CD8-positive, alpha-beta T cell (primary cell): ENCODE measurements at places on chromosomes 6 and 20.

DNA sequence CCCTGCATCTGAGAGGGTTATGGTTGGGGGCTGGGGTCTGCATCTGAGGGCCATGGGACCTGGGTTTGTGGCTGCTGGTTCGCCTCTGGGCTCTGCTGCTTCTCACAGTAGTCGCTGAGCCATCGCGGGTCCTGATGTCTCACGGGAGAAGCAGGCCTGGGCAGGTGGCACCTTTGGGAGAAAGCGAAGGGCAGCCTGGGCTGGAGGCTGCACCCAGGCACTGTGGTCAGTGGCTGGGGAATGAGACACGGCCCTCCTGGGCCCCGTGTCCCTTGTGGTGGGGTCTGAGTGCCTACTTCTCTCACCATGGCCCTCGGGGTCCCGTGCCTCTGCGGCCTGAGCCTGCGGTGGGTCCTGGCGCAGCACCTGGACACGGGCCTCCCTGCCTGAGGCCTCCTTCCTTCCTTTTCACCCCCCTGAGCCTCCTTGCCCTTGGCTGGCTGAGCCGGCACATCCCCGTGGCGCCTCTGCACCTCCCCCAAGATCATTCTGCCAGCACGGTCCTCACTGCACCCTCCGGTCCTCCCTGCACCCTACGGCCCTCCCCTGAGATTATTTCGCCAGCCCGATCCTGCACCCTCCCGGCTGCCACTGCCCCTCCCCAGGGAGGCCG lies 206.0 kb downstream of the ERMARD start:
- DNase-seq, result no peak

GRCh38 chr20:3486850-3487249 lies 16.0 kb downstream of the ATRN start:
- DNase-seq, result no peak

GRCh38 chr6:124099520-124099919 lies 295.9 kb downstream of the NKAIN2 start:
- DNase-seq, result no peak

DNA sequence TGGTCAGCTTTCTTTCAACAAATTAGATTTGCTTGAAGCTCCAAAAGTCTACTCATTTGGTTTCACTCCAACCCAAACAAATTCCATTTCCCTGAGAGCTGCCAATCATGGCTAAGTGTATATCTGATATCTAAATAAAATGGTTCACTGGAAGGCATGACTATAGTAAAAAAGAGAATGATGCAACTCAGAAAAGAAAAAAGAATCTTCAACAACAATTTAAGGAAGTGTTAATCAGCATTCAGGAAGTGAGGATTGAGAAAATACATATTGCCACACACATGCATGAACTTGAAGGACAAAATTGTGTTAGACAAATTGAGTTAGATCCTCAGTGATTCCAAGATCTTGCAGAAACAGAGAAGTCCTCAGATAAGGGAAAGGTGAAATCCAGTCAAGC lies 972.9 kb upstream of the FLRT3 start:
- DNase-seq, result no peak

- no peak for DNase-seq
These were observed 8.5 kb downstream of the ARG1 start for GRCh38 chr6:131581523-131581922.

GRCh38 chr6:31308050-31308844 lies 36.4 kb upstream of the HLA-C start:
- peak; percentile 48 for DNase-seq

DNA sequence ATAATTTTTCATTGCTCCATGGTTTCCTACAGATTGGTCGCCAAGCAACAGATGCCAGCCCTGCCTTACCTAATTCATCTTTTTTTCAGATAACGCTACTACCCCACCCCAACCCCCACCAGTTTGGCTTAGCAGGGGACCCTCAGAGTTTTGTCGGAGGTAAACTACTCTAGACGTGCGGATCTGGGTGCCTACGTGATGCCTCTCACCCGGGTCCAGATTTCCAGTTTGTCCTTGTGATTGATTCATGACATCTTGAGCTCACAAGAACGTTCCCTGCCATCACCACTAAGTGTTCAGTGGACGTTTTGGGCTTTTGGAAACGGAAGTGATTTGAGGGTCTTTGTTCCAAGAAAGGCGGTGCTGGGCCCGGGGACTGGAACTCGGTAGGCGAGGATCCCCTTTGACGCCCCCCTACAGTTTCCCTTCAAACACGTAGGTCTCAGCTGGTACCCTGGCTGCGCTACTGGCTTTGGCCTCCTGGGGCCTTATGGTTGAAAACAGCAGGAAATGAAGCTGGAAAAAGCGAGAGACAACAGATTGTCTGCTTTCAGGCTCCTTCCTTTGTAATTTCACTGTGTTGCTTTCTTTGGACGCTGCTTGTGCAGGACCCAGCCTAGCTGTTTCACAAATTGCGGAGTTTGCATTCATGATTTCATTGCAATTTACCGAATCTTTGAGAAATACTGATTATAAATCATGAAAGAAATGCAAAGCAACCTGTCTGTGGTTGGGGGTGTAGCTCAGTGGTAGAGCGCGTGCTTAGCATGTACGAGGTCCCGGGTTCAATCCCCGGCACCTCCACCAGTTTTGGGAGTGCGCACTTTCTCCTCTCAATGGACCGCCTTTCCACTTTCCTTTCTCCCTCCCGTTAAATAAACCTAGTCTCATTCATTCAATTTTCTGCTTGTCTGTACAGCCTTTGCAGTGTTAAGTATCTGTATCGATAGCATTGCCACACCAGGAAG lies 81.0 kb downstream of the GPX5 start:
- DNase-seq, result no peak

- no peak for DNase-seq
These were observed 115.9 kb upstream of the FRMD1 start for GRCh38 chr6:168194732-168195567.

DNA sequence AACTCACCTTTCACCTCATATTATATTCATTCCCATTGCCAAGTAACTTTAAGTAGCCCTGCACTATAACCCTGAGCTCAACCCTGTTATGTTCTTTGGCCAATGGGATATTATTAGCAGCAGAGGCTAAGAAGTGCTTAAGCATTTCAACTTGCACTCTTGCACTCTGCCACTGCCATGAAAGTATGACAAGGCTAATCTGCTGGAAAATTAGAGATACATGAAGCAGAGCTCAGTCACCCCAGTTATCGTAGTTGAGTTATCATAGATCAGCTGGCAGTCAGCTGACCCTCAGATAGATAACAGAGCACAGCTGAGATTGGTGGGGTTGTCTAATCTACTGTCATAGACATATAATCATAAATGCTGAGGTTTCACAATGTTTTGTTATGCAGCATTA lies 209.4 kb upstream of the RUNX2 start:
- no peak for DNase-seq

GRCh38 chr20:24495266-24495665 lies 25.8 kb downstream of the SYNDIG1 start:
- DNase-seq, result no peak

- no peak for DNase-seq
These were observed 3.8 kb downstream of the PDRG1 start for GRCh38 chr20:31948008-31948407.

GRCh38 chr6:8627085-8627861 lies 191.9 kb upstream of the SLC35B3 start:
- DNase-seq, result no peak

DNA sequence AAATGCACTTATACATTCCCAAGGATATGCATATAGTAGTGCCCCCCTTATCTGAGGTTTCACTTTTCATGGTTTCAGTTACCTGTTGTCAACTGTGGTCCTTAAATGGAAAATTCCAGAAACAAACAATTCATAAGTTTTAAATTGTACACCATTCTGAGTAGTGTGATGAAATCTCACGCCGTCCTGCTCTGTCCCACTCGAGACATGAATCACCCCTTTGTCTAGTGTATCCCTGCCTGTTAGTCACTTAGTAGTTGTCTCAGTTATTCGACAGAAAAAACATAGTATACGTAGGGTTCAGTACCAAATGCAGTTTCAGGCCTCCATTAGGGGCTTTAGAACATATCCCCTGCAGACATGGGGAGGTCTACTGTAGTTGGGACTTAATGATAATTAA lies 57.0 kb downstream of the MAP1LC3A start:
- DNase-seq, result no peak

GRCh38 chr20:8394308-8394945 lies 262.4 kb downstream of the PLCB1 start:
- peak; percentile 13 for DNase-seq

- DNase-seq, result no peak
These were observed 23.2 kb downstream of the PLCB1 start for GRCh38 chr20:8155229-8155628.

DNA sequence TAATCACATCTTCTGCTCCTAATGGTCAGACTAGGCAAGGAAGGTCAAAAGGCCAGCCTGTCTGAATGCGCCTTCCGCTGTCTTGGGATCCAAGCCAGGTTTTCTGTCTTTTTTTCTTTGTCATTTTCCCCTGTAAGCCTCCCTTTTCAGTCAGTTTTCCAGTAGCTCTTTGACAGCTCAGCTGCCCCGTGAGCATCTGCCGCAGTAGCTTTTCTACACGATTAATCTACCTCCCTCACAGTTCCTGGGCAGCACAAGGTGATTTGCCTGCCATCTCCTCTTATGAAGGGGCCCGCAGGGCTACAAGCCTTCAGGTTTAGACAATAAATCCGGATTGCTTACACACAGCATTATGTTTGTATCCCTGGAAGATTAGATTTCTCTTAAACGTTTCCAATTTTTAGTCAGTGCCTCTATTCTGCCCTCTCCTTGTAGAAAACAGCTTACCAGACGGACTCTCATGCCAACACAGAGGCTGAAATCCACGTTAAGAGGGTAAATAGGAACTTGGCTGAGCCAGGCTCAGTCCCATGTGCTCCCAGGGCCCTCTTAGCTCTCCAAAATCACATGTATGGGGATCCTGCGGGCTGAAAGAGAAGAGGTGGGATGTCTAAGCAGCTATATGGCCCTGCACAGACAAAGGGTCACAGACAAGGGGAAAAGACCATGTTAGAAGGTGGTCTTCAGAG lies 77.2 kb downstream of the LY86 start:
- no peak for DNase-seq

GRCh38 chr6:157909282-157909664 lies 72.4 kb upstream of the SYNJ2 start:
- no peak for DNase-seq
